ENCODE measurements at places on chromosomes 12 and 14.

GRCh38 chr12:98699586-98699985 lies 54.5 kb downstream of the APAF1 start:
- no peak for DNase-seq

- no peak for DNase-seq
These were observed 53.1 kb downstream of the KCNA1 start for GRCh38 chr12:4962539-4963486.

GRCh38 chr14:56055511-56055910 lies 62.7 kb upstream of the PELI2 start:
- no peak for DNase-seq

DNA sequence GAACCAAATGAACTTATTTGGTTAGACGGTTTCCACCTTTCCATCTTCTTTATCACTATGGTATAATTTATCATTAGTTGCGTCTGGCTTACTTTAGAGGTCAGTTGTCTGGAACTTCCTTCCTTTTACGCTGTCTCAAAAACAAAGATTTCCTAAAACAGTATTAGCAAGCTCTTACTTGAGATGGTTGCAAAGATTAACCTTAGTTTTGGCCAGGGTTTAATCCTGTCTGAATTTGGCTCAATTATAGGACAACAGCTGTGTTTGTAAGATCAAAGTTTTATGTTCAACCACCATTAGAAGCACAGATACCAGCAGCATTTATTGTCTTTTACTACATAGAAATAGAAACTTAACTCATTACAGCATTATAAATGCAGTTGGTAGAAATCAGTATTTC lies 7.9 kb upstream of the WASHC3 start:
- DNase-seq = no peak

GRCh38 chr14:102667703-102668102 lies 75.3 kb downstream of the RCOR1 start:
- no peak for DNase-seq

DNA sequence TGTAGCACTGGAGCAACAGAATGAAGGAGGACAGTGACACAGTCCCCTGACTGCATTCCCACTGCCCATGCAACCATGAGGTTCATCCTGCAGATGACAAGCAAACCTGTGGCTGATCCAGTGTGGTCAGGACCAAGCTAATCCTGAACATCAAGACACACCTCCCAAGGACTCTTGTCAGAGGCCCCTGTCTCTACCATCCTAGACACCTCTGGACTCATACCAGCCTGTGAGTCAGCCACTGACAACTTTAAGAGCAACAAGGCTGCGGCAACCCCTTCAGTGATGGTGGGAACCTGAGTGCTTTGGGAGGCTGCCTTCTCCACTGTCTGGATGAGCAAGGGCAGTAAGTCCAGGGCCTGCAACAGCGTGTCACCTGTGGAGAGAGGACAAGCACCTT lies 24.6 kb downstream of the GCN1 start:
- DNase-seq = no peak

- DNase-seq = no peak
These were observed 49.8 kb downstream of the CDC42BPB start for GRCh38 chr14:103007555-103007954.

DNA sequence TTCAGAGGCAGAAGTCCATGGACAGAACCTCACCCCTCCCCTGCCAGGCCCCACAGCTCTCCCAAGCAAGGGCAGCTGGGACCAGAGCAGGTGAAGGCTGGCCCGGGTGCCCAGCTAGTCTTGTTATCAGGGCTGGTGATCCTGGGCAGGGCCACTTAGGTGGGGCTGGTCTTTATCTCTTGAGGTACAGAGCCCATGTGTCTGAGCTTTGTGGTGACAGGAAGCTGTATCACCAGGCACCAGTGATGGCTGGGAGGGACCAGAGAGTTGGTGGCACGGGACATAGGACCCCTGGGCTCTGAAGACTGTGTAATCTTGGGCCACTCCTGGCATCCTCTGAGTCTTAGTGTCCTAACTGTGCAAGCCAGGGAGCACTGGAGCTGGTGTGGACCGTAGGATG lies 12.8 kb upstream of the HPD start:
- DNase-seq = no peak

GRCh38 chr14:61271552-61271951 lies 9.6 kb downstream of the TMEM30B start:
- DNase-seq = no peak

DNA sequence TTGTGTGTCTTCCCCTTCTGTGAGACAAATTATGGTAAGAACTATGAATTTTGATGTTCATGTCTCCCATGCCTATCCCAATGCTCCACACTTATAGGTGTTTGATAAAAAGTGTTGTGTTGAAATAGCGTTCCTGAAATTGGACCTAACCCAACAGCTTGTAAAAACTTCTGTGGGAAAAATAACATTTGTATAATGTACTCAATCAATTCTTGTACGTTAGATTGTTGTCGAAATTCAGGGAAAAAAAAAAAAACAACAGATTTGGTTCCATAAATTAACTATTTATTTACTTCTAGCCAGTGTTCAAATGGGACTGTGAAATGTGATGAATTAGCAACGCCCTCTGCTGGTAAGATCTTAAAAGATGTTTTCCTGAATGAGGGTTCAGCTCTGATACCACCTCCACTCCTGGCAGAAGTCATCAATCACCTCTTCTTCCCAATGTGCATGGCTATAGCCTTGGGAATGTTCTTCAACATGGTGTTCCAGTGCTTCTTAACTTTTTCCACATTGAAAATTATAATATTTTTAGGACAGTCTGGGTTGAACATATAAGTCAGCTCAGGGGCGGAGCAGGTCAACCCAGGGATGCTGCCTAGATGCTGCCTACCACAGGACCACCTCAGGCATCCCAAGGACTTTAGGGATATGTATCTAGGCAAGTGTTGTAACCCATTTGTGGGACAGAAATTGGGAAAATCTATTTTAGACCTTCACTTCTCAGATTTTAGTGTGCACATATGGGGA lies 170.6 kb downstream of the OTOGL start:
- DNase-seq = no peak

- no peak for DNase-seq
These were observed 39.0 kb downstream of the CHST11 start for GRCh38 chr12:104495786-104496185.

DNA sequence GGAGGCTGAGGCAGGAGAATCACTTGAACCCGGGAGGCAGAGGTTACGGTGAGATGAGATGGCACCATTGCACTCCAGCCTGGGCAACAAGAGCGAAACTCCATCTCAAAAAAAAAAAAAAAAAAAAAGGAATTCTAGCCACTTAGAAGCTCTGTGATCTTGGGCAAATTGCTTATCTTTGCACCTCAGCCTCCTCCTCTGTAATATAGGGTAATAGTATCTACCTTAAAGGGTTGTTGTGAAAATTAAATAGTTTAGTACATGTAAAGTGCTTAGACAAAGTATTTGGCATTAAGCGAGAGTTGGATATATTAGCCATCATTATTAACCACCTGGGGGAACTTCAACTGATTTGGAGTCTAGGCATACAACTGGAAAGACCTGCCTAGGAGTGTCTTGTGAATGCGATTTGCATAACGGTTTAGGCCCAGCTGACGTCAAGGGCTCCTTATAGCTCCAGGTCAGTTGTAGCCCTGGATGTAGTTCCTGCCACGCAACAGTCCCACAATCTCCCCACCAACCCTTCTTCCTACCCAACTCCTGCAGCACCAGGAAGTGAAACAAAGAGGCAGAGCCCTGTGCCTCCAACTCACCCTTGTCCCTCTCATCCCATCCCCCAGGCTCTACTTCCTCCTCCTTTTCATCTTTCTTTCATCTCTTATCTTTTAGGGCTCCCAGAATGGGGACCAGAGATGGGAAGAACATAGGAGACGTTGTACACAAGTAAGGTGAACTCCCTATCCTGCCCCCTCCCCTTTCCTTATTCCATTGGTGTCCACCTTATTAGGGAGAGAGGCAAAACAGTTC lies 2.1 kb upstream of the IL23A start:
- DNase-seq = no peak

DNA sequence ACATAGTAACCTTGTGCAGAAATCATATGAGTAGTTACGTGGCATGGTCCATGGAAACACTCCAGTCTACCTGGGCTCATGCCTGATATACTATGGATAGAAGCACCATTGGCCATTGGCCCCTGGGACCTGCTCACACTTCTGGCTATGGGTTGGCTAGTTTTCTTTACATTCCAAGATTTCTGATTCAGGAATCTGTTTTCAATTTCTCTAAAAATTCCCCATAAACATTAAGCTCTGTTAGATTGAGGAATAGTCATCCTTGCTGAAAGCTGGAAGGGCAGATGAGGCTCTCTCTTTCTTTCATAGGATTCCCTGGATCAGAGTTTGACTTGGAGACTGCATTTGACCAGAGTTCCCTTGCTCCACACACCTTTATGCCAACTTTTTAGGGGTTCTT lies 37.3 kb upstream of the RAP1B start:
- no peak for DNase-seq

- no peak for DNase-seq
These were observed 1.8 kb upstream of the CLEC2A start for GRCh38 chr12:9933958-9934357.

- DNase-seq = no peak
These were observed 281.0 kb downstream of the ALG10 start for GRCh38 chr12:34303091-34303870.

DNA sequence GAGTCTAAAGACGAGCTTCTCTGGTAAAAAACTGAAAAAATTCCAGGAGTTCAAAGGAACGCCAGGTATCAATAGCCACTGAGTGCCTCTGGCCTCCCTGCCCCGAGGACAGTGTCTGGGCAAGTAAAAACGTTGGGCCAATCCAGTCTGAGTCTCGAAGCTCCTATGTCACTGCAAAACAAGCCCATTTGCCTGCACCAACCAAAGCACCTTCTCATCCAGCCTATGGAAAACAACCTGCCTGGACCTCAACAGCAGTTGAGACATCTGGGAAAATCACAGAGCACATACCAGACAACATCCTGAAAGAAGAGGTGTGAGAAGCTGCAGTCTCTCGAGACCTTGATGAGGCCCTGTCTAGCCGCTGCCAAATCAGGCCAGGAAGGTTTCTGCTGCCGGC lies 56.6 kb downstream of the RNF34 start:
- no peak for DNase-seq

GRCh38 chr12:82174936-82175335 lies 183.3 kb downstream of the CCDC59 start:
- DNase-seq = no peak

DNA sequence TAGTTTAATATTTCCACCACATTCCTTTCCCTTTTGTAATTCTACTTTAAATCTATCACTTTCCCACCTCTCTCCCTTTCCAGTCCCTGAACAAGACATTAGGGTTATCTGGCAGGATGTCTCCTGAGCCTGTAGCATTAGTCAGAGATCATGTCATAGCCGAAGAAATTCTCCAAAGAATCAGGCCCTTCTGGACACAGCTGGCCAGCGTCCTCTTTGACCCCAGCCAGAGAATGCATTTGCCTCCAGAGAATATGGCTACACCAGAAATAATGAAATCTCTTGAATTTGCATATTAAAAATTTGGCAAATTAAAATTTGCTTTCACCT lies 56.7 kb downstream of the NTF3 start:
- DNase-seq = no peak

- peak; percentile 46 for DNase-seq
These were observed 3.0 kb downstream of the KRT73 start for GRCh38 chr12:52615208-52615868.

DNA sequence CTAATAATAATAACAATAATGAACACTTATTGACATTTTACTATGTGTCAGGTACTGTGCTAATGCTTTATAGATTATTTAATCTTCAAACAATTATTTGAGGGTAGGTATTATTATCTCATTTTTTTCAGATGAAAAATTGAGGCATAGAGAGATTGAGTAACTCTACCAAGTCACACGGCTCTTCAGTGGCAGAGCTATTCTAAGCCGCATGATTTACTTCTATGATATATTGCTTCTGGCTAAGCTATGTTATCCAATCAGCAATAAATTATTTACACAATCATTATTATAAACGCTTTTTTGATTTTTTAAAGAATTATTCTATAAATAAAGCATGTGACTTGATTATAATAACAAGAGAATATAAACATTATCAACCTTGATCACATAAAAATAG lies 80.0 kb downstream of the TMEM30B start:
- DNase-seq = no peak

GRCh38 chr12:43964033-43964432 lies 128.2 kb downstream of the TMEM117 start:
- DNase-seq = no peak

DNA sequence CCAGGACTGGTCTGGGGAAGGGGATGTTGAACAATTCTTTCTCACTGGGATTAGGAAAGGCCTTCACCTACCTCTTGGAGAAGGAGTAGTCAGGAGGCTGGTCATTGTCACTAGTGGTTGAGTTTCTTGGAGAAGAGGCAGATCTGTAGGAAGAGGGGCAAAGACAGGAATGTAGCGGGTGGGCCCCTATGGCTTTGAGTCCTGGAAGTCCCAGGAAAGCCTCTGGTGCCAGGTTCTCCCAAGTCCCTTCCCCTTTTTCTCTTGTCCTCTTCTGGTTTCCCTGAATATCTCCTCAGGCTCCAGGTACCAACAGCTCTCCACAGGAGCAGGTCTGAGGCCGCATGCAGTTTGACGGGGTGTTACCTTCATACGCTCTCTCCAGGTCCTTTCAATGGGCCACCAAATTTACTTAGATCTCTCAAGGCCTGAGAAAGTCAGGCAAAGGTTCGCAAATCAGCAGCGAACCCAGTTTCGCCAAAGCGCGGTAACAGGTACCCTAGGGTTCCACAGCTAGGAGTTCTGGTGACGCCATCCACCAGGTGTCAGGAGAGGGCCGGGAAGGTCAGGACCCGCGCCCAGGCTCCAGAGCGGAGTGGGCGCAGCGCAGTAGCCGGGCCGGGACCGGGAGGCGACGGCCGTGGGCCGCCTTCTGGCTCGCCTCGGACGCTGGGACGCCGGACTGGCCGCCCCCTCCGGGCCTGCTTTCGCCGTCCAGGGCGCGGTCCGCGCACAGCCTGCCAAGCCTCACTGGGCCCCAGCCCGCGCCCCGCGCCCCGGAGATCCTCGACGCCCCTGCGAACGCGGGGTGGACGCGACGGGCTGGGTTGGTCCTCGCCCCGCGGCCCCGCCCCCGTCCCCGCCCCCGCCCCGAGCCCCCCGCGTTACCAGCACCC lies 795 bp downstream of the SMAGP start:
- DNase-seq = no peak

DNA sequence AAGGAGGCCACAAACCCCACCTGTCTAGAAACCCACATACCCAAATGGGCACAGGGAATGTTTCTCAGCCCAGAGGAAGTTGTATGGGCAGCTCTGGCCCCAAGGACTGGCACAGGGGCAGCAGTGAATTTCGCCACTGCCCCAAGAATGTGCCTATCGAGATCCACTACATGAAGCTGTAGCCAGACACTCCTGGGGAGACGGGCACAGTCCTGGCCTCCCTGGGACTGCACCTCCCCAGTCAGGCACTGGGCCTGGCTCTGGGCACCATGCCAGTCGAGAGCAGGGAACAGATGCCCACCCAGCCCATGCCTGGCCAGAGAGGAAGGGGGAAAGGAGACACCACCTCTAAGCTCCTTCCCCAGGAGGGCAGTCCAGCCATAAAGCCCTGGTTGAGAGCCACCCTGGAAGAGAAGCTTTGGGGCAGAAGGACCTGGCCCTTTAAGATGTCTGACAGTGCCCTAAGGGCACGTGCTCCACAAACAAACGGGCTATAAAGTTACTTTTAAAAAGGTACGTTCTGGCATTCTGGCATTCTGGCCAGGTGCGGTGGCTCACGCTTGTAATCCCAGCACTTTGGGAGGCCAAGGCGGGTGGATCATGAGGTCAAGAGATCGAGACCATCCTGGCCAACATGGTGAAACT lies 8.4 kb downstream of the ADCY6 start:
- no peak for DNase-seq

- no peak for DNase-seq
These were observed 423.2 kb downstream of the ATP23 start for GRCh38 chr12:58364389-58365086.
